ENCODE measurements at places on chromosomes 6 and 20. TPM values are rescaled to one million over a fixed set of nuclear protein-coding genes. Genes with fewer than 3 reads are reported as not detected.

DNA sequence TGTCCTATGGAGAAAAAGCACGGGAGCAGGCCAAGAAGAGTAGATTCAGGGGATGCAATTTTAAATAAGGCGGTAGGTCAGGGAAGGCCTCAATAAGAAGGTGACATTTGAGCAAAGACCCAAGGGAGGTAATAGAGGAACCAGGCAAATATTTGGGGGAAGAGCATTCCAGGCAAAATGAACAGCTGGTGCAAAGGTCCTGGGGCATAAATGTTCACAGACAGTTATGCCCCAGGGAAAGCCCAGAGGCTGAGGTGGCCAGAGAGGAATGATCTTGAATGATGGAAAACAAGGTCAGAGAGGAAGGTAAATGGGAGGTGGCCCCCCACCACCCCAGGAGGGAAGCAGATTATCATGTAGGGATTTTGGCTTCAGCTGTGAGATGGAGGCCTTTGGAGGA lies 47.4 kb upstream of the SIRPA start:
- no peak for DNase-seq

DNA sequence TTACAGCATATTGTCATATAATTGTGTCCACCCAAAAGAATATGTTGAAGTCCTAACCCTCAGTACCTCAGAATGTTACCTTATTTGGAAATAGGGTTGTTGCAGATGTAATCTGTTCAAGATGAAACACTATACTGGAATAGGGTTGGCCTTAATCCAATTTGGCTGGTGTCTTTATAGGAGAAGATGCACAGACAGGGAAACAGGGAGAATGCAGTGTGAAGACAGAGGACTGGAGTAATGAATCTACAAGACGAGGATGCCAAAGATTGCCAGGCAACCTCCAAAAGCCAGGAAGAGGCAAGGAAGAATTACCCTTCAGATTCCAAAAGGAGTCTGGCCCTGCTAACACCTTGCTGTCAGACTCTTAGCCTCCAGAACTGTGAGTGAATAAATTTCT lies 482.9 kb downstream of the PTPRT start:
- DNase-seq = no peak

DNA sequence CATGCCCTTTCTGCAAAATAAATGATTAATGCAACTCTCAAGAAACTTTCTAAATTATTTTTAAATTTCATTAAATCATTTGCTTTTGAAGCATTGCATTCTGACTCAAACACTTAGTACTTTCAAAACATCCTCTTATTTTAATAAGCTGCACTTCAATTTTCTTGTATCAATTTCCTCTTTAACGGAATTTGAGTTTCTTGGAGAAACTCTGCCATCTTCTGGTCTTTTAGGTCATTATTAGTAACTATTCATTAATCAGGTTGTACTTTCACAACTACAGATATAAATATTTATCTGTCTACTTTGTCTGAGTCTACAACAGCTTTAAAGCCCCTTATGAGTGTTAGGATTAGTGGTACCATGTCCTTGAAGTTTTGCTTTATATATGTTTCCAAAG lies 30.2 kb downstream of the TMX4 start:
- no peak for DNase-seq

GRCh38 chr6:161242779-161243693 lies 30.8 kb downstream of the AGPAT4 start:
- no peak for DNase-seq

DNA sequence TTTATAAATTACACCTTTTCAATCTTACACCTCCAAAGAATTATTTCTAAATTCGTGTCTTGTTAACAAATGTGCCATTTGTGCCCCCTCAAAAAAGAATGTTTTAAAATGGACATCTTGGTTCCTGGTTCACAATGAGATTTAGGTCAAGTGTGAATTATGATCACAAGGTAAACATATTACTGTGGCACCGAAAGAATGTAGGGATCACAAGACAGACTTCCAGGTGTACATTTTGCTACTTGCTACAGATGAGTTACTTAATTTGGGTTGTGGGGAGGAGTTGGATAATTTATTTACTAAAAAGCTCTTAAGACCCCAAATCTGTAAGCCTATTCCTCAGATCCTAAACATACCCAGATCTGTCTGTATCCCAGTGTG lies 25.0 kb upstream of the ADTRP start:
- no peak for DNase-seq

- no peak for DNase-seq
These were observed 114.5 kb downstream of the RNGTT start for GRCh38 chr6:88848870-88849269.

GRCh38 chr6:132466952-132467351 lies 46.0 kb downstream of the STX7 start:
- no peak for DNase-seq

DNA sequence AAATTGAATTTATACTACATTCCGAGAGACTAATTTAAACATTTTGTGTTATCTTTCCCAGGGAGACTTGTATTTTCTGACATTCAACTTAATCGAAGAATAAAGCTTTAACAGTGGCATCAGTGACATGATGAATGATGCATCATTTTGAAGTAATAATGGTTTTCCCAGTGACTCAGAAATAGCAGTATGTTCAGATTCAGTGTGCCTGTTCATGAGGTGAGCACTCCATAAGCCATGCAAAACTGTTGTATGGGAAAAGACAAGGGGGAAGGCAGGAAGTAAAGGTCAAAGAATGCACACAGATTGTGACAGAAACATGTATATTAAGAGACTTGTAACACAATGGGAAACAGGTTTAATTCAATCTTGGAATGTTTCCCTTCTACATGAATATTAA lies 1348.2 kb upstream of the GJE1 start:
- no peak for DNase-seq

DNA sequence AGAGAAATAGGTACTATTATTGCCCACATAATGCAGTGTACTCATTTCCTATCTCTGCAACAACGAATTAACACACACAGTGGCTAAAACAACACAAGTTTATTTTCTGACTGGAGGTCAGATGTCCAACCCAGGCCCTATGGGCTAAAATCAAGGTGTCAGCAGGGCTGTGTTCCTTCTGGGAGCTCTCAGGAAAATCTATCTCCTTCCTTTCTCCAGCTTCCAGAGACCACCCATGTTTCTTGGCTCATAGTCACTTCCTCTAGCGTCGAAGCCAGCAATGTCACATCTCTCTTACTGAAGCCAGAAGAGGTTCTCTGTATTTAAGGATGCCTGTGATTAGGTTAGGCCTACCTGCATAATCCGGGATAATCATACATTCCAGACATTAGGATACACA lies 60.9 kb upstream of the TOP1 start:
- peak; percentile 7 for DNase-seq

GRCh38 chr20:40575851-40576250 lies 113.2 kb downstream of the MAFB start:
- DNase-seq = no peak

- DNase-seq = no peak
These were observed 5.6 kb downstream of the VGLL2 start for GRCh38 chr6:117270843-117271507.

DNA sequence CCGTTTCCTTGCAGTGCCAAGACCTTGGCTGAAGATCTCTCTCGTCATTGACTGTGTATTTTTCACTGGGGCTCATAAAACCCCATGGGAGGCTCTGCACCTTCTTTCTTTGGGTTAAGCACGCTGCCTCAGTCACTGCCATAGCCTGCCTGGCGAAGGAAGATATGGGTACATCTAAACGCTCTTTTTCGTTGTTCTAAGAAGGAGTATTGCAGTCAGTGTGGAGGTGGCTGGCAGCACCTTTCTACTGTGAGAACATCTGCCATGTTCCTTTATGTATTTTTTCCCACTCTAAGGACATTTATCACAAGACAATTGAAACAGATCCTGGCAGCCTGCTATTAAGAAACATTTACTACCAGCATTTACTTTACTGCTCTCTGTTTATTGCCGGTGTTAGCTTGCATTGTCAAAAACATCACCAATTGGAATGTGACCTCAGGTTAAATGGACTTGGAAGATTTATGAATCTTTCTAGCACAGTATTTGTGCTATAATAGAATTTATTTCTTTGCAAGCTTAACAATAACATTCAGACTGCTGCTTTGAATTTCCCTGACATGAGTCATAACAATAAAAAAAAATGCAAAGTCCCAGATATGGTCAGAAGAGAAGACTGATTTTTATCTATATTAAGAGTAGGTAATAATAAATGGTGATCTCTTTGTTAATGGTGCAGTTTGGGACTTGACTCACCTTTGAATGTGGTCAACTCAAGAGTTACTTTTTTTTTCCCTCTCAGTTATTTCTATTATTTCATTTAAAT lies 62.2 kb upstream of the CLDN20 start:
- DNase-seq = no peak

GRCh38 chr6:153160221-153160620 lies 29.1 kb upstream of the RGS17 start:
- no peak for DNase-seq

DNA sequence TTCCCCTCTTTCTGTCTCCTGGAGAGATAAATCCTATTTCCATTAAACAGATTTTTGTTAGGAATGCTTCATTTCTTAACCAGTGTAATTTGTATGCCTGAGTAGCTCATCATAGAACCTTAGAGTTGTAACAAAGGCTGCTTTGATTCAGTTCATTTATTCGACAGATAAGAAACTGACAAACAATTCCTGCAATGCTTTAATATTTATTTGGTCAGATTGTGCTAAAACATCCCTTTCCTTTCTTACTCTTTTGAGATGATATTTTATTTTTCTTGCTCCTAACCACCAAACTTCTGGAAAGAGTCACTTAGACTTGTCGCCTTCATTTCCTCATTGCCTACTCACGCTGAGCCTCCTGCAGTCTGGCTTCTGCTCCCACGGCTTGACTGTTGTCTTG lies 89.0 kb upstream of the SUPT3H start:
- DNase-seq = no peak

DNA sequence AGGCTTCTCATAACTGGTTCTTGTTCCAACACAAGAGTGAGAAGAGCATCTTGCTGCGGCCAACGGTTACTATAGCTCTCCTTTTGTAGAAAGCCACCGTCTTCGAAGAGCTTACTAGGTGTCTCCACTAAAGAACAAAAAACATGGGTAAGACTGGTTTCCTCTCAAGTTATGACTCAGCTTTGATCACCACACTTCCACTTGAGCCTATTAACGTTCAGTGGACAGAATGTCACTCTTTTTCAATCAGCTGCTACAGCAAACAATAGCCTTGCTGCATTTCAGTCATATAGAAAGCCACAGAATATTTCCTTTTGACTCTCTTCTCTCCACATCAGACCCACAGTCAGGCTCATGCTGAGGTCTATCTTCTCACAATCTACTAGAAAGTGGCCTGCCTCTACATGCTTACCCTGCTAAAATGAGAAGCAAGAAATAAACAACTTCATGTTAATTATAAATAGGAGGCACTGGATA lies 243.5 kb upstream of the PREP start:
- DNase-seq = no peak

GRCh38 chr6:148855744-148856143 lies 108.9 kb downstream of the UST start:
- DNase-seq = no peak

- no peak for DNase-seq
These were observed 113.9 kb downstream of the ADAT2 start for GRCh38 chr6:143336446-143337152.

GRCh38 chr20:41174373-41174772 lies 37.0 kb downstream of the PLCG1 start:
- DNase-seq = no peak

GRCh38 chr20:51532577-51533191 lies 9.8 kb downstream of the NFATC2 start:
- DNase-seq = no peak

DNA sequence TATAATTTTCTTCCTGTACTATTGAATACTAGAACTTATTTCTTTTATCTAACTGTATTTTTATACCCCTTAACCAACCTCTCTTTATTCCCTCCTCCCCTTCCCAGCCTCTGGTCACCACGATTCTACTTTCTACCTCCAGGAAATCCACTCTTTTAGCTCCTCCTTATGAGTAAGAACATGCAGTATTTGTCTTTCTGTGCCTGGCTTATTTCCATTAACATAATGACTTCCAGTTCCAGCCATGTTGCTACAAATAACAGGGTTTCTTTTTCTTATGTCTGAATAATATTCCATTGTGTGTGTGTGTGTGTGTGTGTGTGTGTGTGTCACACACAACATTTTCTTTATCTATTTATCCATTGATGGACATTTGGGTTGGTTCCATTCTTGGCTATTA lies 152.3 kb upstream of the OLIG3 start:
- no peak for DNase-seq

DNA sequence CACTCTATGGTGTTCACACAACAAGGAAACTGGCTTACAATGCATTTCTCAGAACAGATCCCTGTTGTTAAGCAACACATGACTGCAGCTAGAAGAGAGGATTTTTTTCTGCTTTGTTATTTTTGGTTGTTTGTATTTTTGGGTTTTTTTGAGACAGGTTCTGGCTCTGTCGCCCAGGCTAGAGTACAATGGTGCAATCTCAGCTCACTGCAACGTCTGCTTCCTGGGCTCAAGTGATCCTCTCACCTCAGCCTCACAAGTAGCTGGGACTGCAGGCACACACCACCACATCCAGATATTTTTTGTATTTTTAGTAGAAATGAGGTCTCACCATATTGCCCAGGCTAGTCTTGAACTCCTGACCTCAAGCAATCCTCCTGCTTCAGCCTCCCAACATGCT lies 12.7 kb downstream of the CD24 start:
- DNase-seq = no peak

GRCh38 chr20:9617940-9618339 lies 103.5 kb downstream of the LAMP5 start:
- no peak for DNase-seq

GRCh38 chr6:16690608-16691142 lies 70.6 kb downstream of the ATXN1 start:
- DNase-seq = no peak

GRCh38 chr6:37435373-37435772 lies 2.4 kb downstream of the CMTR1 start:
- DNase-seq = no peak

GRCh38 chr6:152244998-152245630 lies 392.0 kb downstream of the SYNE1 start:
- no peak for DNase-seq

GRCh38 chr6:52127957-52128356 lies 40.5 kb upstream of the PKHD1 start:
- DNase-seq = no peak

- DNase-seq = no peak
These were observed 63.7 kb downstream of the MTFR2 start for GRCh38 chr6:136186363-136186762.

- DNase-seq = no peak
These were observed 159.2 kb downstream of the CD109 start for GRCh38 chr6:73854998-73855718.

The MRPS18B gene
- total RNA-seq = 42.1 TPM

The ZNF311 gene
- 0.96 TPM for total RNA-seq

The DEFB113 gene
- not detected for total RNA-seq

The MOG gene
- total RNA-seq = not detected

The KIF25 gene
- not detected for total RNA-seq

The PTGIS gene
- total RNA-seq = 41.7 TPM

The EYA4 gene
- 0.33 TPM for total RNA-seq

The TRIM40 gene
- not detected for total RNA-seq

The MCCD1 gene
- not detected for total RNA-seq

The LAMP5 gene
- not detected for total RNA-seq

The DNAJC5 gene
- 31.1 TPM for total RNA-seq

The SLC24A3 gene
- 12.3 TPM for total RNA-seq

The SRMS gene
- 0.59 TPM for total RNA-seq

The CCM2L gene
- total RNA-seq = 2.8 TPM

The MTHFD1L gene
- 15.1 TPM for total RNA-seq

The SMOC2 gene
- total RNA-seq = 67.2 TPM

The TMC2 gene
- total RNA-seq = 0.96 TPM

The CASS4 gene
- total RNA-seq = 3.4 TPM

The SLC32A1 gene
- total RNA-seq = not detected

The SRPK1 gene
- total RNA-seq = 61.3 TPM

The TINAG gene
- total RNA-seq = not detected

Measured in breast epithelium (tissue), 4 donors.